ENCODE measurements at places on chromosomes 1 and 21. TPM values are rescaled to one million over a fixed set of nuclear protein-coding genes. Genes with fewer than 3 reads are reported as not detected.
A peak's percentile ranks its signal among the peaks of the same experiment; 100 is the strongest.

- peak; percentile 58 for DNase-seq
These were observed 46.6 kb downstream of the PACC1 start for GRCh38 chr1:212368073-212368484.

GRCh38 chr1:168312718-168313604 is 32.3 kb downstream of the TBX19 start:
- no peak for DNase-seq

GRCh38 chr1:7470904-7471638 is 300.0 kb upstream of the VAMP3 start:
- peak; percentile 82 for DNase-seq

DNA sequence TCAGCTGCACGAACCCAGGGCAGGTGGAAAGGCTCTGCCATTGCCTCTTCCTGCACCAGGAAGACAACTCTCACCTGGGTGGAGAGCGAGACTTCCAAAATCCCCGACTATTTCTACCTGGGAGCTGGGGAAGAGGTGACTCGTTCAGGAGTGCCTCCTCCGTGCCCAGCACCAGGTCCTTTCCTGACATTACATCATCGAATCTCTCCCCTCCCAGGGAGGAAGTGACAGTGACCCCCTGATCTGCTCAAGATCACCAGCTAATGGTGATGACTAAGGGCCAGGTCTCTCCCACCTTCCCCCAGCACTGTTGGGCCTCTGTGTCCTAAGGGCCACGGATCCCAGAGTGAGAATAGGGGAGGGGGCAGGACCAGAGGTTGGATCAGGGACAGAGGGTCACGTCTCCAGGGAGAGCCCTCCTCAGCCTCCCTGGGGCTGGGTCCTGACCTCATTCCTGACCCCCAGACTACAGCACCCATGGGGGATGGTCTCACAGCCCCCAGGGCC is 6.8 kb downstream of the MEGF6 start:
- DNase-seq = no peak

DNA sequence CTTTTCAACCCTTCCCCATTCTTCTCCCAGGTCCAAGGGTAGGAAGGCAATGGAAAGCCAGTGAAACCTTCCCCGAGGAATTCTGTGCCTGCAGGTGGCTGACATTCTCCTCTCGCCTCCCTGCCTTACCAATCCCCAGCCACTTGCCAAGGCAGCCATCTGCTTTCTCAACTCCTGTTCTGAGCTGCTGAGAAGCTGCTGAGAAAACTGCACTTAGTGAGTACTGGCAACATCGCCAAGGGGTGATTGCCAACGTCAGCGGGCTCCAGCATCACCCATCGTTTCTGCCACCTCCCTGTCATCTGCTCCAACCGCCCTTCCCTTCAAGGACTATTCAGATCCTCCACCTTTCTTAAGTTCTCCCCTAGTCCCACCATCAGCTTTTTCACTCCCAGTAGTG is 106.0 kb downstream of the PTPRU start:
- DNase-seq = no peak

DNA sequence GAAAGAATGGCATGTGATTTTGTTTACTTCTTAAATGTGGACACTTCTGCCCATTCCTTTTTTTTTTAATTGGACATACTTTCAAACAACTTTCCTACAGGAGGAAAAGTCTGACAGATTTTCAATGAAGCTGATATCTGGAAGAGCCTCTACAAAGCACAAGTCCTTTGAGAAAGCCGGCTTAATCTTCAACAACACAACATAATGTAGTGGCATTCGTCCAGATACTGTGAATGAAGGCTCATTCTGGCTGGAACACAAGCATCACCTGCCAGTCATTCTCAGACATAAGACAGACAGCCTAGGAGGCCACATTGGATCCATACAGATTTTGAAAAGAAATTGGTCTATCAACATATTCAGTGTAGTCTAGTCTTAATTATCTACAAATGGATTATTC is 4.9 kb downstream of the OTUD7B start:
- DNase-seq = no peak

DNA sequence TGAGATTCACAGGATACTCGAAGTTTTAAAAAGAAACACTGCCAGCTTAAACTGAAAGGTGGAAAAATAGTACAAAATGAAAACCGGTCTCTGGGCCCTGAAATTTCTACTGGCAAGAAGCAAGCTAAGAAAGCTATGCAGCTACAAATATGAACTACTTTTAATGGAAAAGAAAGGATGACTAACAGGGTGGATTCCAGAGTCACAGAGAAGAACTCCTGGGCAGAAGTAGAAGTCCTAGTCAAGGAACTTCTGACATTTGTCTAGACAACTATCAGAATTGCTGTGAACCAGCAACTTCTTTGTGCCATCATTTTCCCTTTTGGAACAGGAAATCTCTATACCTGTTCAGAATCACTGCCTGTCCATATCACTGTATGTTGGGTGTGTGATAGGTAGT is 38.1 kb downstream of the CD160 start:
- DNase-seq = no peak

- DNase-seq = no peak
These were observed 255.0 kb downstream of the VAV3 start for GRCh38 chr1:107710005-107710404.

DNA sequence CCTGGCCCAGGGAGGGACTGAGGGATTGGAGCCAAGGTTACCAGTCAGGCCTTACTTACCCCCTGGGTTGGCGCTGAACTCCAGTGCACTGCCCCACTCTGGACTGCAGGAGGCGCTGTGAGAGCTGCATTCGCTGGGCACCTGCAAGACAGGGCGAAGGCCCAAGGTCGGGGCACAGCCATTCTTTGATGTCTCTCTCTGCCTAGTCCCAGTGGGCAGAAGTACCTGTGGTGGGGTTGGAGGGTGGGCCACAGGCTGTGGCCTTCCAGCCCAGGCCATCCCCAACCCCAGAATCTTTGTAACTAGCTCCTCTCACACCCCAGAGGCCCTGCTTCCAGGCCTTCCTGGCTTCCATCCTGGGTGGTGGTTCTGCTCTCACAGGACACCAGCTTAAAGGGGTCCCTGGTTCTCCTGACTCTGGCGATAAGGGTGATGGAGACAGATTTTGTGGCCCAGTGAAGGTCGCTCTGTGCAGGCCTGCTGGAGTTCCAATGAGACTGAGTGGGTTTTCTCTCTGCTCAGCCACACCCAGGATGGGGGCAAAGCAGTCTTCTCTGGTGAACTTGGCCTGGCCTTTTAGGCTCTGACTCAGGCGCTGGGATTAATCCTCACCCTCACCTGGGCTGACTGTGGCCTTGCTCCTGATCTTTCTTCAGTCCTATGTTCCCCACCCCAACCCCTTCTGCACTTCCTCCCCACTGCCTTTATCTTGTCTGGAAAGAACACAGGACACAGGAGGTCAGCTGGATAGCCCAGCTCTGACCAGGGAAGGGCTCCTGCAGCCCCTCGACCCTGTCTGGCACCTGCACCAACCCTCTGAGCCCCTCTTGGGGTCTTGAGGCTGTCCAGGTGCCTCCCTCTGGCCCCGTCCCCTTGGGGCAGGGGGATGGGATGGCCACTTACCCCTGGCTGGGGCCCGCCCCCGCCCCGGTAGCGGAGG is 954 bp downstream of the MYOG start:
- no peak for DNase-seq

GRCh38 chr1:233229288-233229687 is 66.2 kb downstream of the PCNX2 start:
- DNase-seq = no peak

DNA sequence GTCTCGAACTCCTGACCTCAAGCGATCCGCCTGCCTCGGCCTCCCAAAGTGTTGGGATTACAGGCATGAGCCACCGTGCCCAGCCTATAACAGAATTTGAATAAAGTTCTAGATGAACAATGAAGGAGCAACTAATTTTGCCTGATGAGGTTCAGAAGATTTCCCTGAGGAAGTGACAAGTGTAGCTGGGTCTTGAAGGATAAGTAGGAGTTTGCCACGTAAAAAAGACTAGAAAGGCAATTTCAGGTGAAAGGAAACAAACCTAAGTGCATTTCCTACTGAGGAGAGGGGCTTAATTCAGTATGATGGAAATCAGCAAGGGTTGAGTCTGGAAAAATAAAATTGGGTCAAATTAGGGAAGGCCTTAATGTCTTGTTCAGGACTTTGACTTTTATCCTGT is 18.6 kb upstream of the DMRTB1 start:
- DNase-seq = no peak

DNA sequence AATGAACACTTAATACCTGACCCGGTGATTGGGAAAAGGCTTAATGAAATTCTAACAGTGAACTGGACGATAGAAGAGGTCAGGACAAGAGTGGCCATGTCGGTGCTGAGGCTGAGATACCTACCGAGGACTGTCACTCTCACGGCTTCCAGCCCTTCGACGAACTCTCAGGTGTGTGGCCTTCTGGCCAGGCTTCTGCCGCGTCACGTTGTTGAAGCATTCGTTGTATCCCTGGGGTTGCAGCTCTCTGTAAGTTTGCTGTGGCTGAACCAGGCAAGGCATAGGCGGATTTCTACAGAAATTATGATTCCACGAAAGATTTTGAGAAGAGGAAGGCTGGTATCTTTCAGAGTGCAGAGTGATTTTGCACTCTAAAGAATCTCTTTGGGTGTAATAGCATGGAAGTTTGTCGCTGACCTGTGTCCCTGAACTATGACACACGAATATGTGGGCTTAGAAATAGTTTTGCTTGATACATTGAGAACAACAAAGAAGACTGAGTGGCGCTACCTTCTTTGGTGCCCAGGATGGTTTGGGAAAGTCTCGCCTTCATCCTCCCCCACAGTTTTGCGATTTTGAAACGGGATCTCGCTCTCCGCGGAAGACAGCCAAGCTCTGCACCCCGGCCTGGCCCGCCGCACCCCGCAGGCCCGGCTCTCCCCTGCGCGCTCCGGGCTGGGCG is 403 bp upstream of the EPHX4 start:
- no peak for DNase-seq

DNA sequence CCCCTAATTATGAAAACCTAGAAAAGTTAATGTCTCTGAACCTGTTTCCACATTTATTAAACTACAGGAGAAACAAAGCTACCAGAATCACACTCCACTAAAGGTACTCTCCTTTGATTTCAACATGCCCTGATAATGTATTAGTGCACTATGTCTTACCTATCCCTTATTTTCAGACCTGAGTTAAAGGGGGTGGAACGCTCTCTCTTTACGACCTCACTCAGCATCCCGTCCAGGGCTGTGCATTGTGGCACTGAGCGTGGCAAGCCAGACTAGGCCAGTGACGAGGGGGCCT is 678 bp downstream of the LSM10 start:
- no peak for DNase-seq

The C1QC gene
- total RNA-seq = 217 TPM

The NTMT2 gene
- not detected for total RNA-seq

The FTCD gene
- 1.3 TPM for total RNA-seq

The ADGRL4 gene
- 9.3 TPM for total RNA-seq
